Fibroblast of skin of right quadriceps (primary cell): ENCODE measurements at places on chromosomes 4 and X.

DNA sequence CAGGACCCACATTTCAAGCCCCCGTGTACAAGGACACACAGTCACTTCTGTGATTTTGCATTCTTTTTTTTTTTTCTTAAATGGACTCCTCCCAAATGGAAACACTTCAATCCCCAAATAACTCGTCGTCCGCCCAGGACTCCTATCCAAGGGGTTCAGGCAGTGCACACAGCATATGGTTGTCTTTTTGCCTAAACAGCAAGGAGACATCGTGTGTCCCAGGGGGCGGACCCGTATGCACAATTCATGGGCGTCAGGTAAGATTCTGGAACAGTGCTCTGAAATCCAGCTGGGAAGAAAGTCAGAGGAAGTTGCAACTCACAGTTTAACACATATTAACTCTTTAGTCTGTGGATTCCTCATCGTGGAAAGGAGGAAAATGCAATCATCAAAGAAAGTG lies 231.3 kb downstream of the SHOX start:
- DNase-seq = no peak

GRCh38 chr4:138412847-138413246 lies 170.7 kb upstream of the SLC7A11 start:
- DNase-seq = no peak

GRCh38 chrX:118504581-118504980 lies 9.0 kb downstream of the DOCK11 start:
- no peak for DNase-seq

GRCh38 chrX:20965270-20966044 lies 408.8 kb upstream of the CNKSR2 start:
- no peak for DNase-seq

DNA sequence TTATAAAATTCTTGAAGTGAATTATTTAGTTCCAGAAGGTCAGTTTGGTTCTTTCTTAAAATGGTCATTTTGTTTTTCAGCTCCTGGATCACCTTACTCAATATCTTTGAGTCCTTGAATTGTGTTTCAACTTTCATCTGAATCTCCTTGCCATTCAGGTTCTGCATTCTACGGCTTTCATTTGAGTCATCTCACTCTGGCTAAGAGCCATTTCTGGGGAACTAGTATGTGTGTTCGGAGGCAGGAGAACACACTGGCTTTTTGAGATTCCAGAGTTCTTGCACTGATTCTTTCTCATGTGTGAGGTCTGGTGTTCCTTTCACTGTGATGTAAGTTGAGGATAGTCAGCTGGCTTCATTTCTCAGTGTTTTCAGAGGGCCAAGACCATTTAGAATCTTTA lies 708.4 kb upstream of the FRG1 start:
- peak; percentile 18 for DNase-seq

DNA sequence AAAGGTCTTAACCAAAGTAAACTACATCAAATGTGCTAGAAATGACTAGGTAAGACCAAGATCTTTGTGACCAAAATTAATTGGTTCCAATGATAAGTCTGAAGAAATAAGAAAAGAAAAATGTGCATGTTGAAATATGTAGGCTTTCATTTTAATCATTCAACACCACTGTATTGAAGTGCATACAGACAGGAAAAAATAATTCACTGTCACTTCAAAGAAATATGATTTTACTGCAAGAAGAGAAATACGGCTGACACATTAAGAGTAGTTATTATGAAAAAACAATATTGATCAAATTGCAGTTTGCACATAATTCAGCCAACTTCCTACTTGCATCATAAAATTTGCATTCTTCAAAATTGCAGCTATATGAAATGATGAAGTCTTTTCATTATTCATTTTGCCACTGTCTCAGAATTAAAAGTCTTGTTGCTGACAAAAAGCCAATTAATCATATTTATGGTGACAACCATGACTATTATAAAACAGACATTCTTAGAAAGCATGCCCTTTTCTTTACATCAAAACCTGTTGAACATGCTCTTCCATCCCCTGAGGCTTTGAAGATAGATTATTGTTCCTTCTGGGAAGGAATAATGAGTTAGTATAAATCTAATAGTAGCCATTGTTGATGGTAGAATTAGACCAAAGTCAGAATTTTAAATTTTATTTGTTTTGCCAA lies 405.9 kb upstream of the MAD2L1 start:
- DNase-seq = no peak
